ENCODE measurements at places on chromosomes 12 and 14.

DNA sequence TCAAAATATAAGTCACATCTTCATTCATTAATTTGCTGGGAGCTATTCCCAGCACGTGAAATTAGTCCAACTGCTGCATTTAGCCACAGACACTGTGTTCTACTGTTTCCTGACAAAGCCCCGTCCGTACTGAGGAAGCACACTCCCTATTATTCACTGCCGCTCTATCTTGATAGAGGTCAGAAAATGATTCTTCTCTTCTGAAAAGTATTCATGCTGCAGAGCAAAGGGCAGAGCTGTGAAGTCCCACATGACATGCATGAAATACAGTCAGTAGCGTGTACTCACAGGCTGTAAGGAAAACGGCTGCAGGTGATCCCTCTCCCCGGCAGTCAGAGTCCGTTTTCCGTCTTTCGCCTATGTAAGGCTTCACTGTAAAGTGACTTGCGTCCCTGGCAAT is 302.5 kb upstream of the FKBP4 start:
- DNase-seq = no peak

- no peak for DNase-seq
Measured at GRCh38 chr14:54046250-54046649, 89.6 kb upstream of the BMP4 start.

- no peak for DNase-seq
Measured at GRCh38 chr14:62189698-62190097, 427.5 kb downstream of the SNAPC1 start.

- DNase-seq = no peak
Measured at GRCh38 chr12:6612247-6612646, 5.1 kb upstream of the CHD4 start.
